NCI-H1105 treated with DMSO at 0.1 percent for 48 hours (cell line): ENCODE measurements at places on chromosomes 16 and 17.

- DNase-seq = no peak
Measured at GRCh38 chr16:53920988-53921387, 217.0 kb downstream of the FTO start.

DNA sequence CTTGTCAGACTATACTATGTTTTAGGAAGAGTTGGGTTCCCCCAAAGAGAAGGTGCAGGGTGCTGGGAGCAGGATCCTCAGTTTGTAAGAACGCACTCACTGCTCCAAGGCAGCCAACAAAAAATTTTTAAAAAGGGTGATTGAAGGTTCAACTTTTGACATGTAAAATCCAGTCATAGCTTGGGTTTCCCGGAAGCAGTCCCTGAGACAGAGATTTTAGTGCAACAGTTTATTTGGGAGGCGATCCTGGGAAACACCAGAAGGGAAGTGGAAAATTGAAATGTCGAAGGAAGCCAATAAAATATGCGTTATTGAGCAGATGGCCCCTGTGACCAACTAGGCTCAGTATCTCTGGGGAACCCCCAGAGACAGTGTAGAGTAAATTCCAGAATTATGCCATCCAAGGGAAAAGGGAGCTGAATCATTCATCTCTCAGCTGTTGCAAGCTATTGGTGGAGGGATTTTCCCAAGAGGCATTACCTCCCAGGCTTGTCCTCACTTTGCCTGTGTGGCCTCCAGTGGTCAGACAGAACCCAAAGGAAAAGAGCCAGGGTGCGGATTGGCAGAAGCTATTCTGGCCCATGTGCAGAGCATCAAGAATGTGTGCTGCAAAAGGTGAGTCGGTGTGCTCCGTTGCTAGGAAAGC lies 72.9 kb downstream of the HS3ST3B1 start:
- DNase-seq = no peak

- DNase-seq = peak; percentile 69
Measured at GRCh38 chr17:61412143-61412859, 12.7 kb downstream of the TBX2 start.

- no peak for DNase-seq
Measured at GRCh38 chr17:66717641-66718058, 117.3 kb upstream of the CACNG5 start.

DNA sequence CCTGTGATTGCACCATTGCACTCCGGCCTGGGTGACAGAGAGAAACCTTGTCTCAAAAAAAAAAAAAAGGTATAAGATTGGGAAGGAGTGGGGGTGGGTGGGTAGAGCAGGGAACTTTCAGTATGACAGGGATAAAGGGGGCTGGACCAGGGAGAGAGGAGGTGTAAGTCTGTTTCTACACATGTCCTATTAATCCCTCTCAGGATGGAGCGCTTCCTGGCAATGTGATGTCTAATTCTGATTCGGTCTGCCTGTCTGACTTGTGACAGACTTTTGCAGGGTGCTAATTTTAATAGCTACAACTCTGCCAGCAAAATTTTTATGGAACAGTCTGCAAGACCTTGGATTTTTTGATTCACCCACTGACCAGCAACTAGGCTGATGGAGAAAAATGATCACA lies 53.8 kb upstream of the SLC25A19 start:
- no peak for DNase-seq

- DNase-seq = no peak
Measured at GRCh38 chr17:35433075-35433894, 985 bp upstream of the SLFN12 start.
